NCI-H146 (cell line): ENCODE measurements at places on chromosomes 13 and 19.

DNA sequence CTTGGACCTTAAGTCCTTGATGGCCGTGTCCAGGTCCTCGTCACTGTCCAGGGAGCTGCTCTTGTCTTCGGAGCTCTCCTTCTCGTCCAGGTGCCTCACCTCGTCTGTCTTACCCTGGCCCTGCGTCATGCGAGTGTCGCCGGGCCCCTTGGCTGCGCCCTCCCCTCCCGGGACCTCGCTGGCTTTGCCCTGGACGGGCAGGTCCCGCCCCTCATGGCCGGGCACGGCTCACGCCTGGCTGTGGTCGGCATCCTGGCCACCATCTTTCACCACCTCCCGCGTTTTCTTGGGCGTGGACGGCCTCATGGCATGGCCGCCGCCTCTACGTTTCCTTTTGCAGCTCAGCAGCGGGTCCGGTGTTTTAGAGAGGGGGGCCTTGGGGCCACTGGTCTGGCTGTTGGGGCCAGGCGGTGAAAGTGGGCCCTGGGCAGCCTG, 14.8 kb downstream of the RB1 start:
- DNase-seq, result no peak

GRCh38 chr19:24071078-24071477, 15.9 kb upstream of the ZNF254 start:
- no peak for DNase-seq

DNA sequence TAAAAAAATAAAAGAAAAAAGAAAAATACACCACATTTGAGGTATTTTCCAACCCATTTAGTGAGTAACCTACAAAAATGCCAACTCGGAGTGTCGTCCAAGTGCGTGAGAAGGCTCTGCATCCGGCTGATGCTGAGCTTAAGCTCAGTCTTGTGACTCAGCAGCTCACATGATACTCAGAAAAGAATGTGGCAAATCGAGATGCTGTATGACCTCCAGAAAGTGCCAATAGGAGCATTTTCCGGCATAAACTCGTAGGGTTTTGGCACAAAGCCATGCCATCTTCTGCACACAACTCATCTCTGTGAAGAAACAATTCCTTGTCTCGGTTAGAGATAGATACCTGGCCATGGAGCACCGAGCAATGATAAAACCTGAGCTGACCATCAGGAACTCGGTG, 58.5 kb downstream of the TRPM4 start:
- no peak for DNase-seq

DNA sequence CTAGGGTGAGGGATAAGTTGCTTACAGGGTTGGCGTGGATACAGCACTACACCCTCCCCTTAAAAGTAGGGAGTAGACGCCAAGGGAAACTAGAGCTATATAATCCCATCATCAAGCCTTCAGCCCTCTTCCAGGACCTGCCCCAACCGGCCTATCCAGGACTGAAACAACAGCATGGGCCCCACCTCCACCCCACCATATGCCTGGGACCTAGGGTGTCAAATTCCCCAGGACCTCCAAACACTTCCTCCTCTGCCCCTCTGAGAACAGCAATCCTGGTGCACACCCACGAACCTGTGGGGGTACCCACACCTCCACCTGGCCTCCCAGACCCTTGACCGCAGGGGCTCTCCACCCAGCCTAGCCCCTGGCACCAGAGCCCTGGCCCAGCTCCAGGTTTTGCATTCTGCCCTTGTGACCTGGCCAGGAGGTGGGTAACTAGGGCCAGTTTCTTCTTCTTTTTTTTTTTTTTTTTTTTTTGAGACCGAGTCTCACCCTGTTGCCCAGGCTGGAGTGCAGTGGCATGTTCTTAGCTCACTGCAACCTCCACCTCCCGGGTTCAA, 1.4 kb upstream of the CYP2F1 start:
- DNase-seq, result no peak
